Transverse colon (tissue), 4 donors: ENCODE measurements at places on chromosomes 12 and 14. TPM values are rescaled to one million over a fixed set of nuclear protein-coding genes. Genes with fewer than 3 reads are reported as not detected.

- DNase-seq = peak; percentile 42
Observed at GRCh38 chr12:89862511-89863445, 154.1 kb upstream of the ATP2B1 start.

GRCh38 chr14:42961509-42961908 lies 1354.8 kb downstream of the LRFN5 start:
- no peak for DNase-seq

DNA sequence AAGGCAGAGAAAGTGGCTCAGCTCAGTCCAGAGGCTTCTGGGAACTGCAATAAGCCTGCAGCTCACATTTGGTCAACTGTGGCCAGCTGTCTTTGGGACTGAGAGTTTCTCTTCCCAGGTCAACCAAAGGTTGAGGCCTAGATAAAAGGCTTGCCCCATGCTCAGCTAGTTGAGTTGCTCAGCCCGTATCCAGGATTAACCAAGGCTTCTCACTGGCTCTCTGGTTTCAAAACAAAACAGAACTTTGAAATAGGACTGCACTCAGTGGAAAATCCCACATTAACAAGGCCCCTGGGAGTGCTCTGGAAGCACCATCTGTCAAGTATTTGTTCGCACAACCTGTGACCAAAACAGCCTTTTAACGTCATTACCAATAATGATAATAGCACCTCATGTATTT lies 40.3 kb upstream of the NUAK1 start:
- DNase-seq = no peak

- DNase-seq = no peak
Observed at GRCh38 chr12:75765170-75766059, 254.0 kb upstream of the KRR1 start.

ADAMTS20 gene
- not detected for total RNA-seq

TAS2R20 gene
- total RNA-seq = 2.6 TPM

NRXN3 gene
- 4.1 TPM for total RNA-seq

PABPN1 gene
- total RNA-seq = 149 TPM

AMN gene
- total RNA-seq = 316 TPM

WNT5B gene
- 3.5 TPM for total RNA-seq
